Ascending aorta (tissue), 2 donors: ENCODE measurements at places on chromosomes 16 and 17.

GRCh38 chr17:1800240-1800639, 29.5 kb downstream of the SMYD4 start:
- peak; percentile 38 for DNase-seq

GRCh38 chr17:16294560-16294959, 58.7 kb downstream of the CENPV start:
- DNase-seq = no peak

DNA sequence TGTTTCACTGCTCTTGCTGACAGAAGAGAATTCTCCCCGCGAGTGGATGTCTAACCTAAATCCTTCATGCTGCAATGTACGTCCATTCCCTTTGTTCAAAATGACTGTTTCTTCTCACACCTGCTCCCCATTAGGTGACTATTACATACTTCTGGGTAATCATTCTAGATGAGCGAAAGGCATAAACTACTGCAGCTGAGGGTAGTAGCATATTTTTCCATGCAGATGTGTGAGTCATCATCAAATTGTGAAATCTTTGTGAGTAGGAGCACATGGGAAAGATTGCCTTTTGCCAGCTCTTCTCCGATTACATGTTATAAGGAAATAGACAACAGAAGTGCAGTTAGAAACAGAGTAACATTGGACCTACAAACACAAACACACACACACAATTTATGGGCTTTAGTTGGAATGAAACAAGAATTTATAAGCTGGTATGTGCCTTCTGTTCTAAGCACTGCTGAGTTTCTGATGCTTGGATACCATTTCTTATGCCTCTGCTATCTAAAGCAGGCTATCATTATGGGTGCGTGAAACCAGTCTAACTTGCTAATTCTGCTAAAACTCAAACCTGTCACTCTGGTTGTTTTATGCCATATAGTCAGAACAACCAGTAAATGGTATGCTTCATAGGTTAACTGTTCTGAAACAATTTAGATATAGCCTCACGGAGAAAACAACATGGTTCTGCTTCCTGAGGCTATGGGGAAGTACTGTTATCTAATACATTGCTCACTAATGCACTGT, 346.9 kb upstream of the PSMD7 start:
- no peak for DNase-seq

DNA sequence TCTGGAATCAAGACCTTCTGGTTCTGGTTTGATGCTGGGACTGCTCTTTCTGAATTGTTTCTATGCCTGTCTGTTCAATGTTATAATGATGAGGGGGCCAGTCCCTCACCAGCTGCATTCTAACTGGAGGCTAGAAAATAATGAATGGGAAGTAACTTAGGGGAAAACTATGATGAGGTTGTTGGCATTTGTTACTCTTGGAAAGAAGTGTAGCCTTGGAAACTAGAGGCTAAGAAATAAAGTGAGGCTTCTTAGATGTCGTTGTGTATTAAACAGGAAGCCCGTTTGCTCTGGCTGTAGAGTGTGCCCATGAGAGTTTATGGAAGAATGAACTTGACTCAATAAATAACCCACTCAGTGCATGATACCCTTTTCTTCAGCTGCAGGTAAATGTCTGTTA, 140.8 kb downstream of the PRKCA start:
- DNase-seq = no peak

- no peak for DNase-seq
These were observed 15.7 kb downstream of the HELZ start for GRCh38 chr17:67229109-67229955.

GRCh38 chr17:72372185-72372584, 251.4 kb downstream of the SOX9 start:
- no peak for DNase-seq

DNA sequence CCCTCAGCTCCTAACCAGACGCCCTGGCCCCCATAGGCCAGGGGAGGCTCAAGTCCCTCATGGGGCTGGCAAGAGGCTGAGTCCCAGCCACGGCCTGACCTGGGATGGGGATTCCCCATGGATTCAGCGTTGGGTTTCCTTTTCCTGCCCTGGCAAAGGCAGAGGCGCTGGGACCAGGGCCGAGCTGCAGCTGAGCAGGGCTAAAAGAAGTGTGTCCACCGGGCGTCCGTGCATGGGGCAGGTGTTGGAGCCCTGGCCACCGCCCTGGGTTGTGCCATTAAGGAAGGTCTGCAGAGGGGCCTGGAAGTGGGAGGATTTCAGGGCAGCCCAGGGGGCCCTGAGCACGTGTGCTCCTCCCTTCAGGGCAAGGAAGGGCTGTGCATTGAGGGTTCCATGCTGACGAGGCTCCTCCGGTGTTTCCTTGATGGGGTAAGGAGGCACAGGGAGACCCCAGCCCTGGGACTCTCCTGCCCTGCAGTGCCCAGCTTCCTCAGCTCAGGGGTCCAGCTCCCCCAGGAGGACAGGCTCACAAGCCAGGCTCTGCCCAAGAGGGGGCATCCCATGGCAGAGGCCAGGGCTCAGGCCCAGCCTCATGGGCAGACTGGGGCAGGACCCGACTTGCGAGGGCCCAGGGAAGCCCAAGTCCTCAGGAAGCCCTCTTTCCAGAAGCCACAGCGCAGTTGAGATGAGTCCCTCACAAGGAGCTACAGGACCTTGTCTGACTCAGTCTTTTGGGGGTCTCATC, 10.1 kb downstream of the TBC1D26 start:
- no peak for DNase-seq

DNA sequence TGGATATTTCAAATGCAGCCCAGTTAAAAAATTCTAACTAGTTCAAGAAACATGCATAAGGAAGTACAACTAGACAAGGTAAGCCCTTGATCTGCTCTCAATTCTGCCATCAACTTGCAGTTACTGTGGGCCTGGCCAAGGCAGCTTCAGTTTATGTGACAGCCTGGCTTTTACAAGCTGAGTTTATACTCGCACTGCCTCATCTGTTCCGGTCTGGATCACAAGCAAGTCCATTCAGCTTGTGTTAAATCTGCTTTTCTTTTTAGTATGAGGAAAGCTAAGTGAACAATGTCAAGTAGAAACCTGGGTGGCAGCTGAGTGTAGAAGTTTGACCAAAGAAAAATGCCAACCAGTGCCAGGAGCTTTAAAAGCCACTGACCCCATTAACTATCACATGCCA, 76.6 kb upstream of the CORO6 start:
- DNase-seq = no peak

DNA sequence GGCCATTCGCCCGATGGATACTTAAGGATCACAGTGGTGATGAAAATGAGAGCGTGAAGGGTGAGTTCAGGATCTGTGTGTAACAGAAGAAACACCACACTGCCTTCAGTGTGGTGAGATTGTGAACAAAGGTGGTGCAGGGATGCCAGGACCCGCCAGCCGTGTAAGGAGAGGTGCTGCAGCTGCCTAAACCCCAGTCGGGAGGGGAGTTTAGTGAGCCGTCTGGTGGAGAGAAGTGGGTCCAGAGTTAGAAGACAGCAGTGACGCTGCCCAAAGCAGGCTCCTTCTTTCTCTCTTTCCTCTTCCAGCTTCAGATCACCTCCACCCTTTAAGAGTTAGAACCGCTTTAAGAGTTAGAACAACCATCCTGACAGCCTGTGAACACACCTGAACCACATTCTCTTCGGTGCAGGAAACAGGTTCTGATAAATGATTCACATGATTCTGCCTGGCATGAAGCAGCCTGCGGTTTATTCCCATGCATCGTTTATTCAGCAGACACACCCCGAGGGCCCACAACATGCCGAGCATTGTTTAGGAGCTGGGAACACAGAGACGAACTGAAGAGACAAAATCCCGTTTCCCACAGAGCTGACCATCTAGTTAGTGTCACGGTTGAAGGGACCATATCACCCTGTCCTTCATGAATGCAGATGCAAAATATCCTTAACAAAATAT, 84.0 kb upstream of the DNAH17 start:
- no peak for DNase-seq

GRCh38 chr17:8124350-8125153, 646 bp upstream of the HES7 start:
- no peak for DNase-seq

DNA sequence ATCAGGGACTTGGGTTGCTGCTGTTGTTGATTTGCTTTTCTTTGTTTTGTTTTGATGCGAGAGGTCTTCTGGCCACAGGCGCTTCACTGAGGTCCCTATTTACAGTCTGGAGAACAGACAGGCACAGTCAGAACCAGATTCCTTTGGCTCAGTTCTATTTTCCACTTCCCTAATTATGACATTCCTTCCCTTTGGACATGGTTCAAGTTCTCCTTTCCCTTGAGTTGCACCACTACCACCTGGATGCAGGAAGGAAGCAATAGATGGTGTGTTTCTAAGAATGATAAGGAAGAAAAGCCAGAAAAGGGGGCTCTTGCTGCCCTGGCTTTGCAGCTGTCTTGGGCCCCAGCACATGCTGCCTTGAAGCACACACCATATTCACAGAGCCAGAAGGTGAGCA, 160.6 kb downstream of the MAF start:
- DNase-seq = no peak
